Caco-2 (cell line): ENCODE measurements at places on chromosomes 6 and 20.

DNA sequence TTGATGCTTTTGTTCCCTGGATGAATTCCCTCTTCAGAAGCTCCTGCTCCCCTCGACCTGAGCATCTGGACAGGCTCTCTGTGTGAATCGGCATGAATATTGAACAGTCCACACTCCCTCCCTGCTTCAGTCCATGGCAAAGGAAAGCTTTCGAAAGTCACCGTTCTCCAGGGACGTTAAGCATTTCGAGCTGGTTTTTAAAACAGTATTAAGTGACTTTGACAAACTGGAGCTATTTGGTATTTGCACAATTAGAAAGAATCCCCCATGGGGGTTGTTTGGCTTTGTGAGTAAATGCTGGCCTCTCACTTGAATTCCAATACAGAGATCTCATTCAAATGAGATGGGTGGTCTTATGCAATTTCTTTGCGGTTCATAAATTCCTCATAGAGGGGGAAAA, 85.3 kb upstream of the TIAM2 start:
- DNase-seq, result no peak

- no peak for DNase-seq
These were observed 3.1 kb downstream of the PPP1R18 start for GRCh38 chr6:30683183-30683979.

DNA sequence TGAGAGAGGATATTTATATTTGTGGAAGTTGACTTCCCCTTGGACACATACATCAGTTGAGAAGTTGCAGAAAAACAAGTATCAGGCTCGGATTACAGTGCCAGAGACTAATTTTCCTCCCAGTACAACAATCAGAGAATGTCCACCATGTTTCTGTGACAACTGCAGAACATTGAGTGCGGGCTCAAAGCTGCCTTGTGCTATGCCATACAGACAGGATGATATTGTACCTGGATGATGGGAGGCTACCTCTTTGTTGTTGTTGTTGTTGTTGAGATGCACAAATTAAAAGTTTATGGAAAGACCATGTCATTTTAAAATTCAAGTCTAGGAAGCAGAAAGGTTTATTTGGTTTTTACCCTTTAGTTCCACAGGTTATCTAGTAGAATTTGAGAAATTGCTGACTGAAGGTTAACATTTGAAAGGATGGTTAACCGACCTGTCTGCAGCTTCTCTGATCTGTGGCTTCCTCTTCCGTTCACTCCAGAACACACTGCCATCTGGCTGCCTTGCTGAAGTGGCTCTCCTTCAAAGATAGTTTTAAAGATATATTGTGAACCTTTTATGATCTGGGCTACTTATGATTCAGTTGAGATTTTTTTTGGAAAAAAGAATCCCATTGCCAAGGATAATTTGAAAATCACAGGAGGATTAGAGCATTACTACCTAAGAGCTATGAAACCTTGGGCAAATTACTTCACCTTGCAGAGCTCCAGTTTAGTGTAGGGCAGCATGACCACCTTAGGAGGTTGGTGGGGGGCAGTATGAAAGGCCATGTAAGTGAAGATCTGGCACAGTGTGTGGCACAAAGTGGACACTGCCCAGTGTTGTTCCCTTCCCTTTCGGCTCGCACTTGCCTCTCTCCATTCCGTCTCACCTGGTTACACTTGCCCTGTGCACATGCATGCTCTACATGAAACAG, 15.9 kb downstream of the TMEM200A start:
- no peak for DNase-seq

DNA sequence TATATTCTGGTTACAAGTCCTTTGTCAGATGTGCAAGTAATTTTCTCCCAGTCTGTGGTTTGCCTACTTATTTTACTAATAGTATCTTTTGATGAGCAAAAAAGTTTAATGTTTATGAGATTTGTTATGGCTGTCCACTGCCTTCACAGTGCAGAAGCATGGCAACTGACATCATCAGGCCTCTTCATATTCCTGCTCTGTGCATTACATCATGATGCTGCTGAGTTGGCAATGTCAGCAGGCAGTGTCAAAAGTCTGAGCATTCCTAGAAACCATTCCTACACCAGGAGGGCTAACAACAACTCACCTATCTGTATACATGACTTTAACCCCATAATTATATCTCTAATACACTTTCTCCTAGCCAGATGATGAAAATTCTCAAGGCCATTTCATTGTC, 10.8 kb upstream of the OR2B2 start:
- DNase-seq, result no peak

GRCh38 chr6:129713806-129714333, 3.9 kb upstream of the ARHGAP18 start:
- no peak for DNase-seq
